ENCODE measurements at places on chromosomes 1 and 21.
A peak's percentile ranks its signal among the peaks of the same experiment; 100 is the strongest.

DNA sequence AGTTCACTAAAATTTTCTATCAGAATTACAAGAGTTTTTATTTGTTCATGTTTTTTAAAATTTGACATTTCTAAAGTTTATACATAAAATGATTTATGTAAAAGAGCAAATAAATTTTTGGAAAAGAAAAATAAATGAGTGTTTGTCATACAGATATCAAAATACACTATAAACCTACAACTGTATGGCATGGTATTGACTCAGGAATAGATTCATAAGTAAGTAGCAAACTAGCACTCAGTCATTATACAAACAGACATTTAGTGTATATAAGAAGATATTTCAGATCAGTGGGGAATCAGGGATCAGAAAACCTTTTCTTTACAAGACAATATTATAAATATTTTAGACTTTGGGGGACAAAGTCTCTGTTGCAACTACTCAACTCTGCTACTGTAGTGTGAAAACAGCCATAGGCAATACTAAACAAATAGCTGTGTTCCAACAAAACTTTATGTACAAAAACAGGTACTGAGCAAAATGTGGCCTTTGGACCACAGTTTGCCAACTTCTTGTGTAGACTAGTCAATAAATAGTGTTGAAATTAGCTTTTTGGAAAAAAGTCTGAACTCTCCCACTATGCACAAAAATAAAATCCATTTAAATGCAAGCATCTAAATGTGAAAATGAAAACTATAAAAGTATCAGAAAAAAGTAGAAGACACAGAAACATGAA, 508.8 kb upstream of the CAMK1G start:
- DNase-seq: no peak

GRCh38 chr1:71464016-71464415, 383.2 kb upstream of the ZRANB2 start:
- DNase-seq: no peak

DNA sequence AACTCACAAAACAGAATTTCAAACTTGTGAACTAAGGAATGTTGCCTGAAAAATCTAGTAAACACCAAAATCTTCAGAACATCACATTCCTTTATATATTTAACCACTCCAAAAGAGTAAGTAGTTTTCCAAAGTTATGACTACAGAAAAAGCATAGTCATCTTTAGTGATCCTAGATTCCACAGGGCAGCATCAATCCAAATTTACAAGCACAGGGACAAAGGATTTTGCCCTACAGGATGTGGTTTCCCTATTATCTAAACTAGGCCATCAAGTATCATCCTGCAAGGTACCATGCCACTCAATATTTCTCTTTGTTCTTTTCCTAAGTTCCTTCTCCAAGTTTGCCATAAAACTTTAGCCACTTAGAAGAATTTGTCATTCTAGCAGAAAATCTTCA, 33.0 kb downstream of the COP1 start:
- DNase-seq: no peak

DNA sequence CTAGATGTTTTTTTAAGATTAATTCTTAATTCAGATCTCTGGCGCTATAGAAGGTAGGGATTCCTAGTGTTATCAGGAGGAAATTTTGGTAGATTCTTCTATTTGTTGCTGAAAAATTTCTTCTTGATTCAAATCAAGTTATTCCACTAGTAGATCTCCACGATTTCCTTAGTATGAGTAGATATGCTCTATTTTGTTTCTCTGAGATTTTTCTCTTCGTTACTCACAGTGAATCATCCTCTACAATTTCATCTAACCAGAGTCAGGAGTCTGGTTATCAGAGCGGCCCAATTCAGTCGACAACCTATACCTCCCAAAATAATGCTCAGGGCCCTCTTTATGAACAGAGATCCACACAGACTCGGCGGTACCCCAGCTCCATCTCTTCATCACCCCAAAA, 18.8 kb upstream of the HAX1 start:
- no peak for DNase-seq

GRCh38 chr1:41138549-41138948, 103.6 kb downstream of the SCMH1 start:
- no peak for DNase-seq

DNA sequence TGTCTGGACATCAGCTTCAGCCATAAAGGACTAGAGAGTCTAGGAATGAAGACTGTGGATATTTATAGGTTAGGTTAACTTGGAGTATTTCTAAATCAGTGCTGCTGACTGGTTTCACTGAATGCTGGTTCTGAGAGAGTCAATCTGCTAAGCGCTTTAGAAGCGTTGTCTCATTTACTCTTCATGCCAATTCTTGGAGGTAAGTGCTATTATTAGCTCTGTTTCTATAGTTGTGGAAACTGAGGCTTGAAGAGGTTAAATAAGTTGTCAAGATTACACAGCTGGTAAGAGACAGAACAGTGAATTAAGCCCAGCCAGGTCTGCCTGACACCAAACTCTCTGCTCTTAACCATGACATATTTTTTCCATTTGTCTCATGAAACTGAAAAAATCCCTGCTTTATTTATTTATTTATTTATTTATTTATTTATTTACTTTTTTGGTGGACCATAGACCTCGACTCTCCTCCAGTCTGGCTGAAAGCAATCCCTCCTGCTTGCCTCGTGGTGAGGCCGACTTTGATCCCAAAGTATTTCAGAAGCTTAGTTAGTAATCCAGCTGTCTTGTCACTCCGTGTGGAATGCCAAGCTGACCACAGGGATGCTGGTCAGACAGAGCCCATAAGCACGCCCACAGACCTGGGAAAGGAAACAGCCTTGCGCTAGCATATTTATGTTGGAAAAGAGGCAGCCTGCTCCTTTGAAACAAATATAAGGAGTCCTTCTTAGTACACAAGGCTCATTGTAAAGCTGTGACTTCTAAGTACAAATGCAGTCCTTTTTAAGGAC, 16.9 kb downstream of the NTMT2 start:
- no peak for DNase-seq

- DNase-seq: no peak
Measured at GRCh38 chr1:115670476-115671175, 28.9 kb downstream of the VANGL1 start.

- DNase-seq: no peak
Measured at GRCh38 chr1:199029855-199030254, 391.0 kb downstream of the PTPRC start.

DNA sequence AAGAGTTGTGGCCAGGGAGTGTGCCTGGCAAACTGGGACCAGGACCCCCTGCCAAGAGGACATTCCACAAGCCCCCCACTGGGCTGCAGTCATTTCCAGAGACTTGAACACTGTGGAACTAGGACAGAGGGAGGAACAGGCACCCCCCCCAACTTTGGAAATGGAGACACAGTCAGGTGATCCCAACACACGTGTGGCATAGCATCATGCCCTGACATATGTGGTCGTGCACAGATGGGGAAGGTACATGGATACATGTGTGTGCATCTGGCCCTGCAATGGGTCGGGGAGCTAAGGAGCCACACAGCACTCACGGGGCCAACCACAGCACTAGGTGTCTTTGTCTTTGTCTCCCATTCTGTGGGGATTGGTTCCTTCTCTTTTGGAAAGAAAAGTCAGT, 6.6 kb upstream of the TFF3 start:
- no peak for DNase-seq

DNA sequence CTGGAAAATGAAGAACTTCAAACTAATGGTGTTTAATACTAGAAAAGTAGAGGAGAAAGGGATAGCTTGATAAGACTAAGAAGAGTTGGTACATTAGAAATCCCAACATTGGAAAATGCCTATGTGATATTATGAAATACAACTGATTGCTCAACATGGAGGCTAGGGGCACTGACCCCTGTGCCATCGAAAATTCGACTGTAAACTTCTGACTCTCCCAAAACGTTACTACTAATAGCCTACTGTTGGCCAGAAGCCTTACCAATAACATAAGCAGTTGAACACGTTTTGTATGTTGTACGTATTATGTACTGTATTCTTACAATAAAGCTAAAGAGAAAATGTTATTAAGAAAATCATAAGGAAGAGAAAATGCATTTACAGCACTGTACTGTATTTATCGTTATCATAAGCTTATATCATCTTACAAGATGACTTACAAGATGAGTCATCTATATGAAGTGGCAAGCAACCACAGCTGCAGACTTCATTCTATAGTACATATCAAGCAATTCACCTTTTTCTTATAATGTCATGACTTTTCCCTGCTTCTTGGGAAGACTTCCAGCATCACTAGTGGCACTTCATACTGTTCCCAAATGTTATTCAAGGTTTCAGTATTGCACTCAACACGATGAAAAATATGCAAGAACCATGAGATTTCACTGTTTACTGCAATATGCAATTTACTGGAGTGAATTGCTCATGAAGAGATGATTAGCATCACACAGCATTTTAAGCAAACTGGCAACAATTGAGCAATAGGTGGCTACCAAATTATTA, 12.9 kb upstream of the CTSK start:
- DNase-seq: no peak

- DNase-seq: peak; percentile 65
Measured at GRCh38 chr21:44931137-44931500, 8.7 kb upstream of the SLX9 start.

GRCh38 chr1:2230781-2231531, 2.8 kb downstream of the SKI start:
- DNase-seq: no peak

- no peak for DNase-seq
Measured at GRCh38 chr1:24465638-24466037, 37.0 kb upstream of the RCAN3 start.

DNA sequence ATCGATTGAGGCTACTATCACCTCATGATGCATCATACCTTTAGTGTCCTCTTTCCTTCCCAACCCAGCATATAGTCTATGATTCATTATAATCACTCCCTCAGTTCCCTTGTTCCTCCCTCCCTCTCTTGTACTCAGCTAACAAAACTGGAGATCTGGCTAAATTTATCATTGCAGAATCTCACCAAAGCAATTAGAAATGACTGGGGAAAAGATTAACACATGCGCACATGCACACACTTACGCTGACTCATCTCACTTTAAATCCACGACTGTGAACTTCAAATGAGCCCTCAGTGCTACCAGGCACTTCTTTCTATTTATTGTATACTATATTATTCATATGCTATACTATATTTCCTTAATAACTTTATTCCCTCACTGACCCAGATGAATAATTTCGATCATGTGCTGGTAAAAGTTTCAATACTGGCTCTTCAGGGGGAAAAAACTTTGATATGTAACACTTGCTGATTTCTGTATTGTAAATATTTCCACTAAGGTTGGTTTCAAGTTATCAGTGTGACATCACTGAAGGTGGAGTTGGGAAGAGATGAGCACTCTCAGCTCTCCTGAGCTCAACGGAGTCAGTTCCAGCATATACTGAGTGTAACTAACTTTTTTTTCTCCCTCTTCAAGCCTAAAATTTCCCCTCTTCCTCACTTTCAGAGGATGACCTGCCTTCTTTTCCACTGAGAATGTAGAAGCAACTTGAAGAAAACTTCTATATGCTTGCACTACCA, 613.7 kb upstream of the B3GALT2 start:
- no peak for DNase-seq
